ENCODE measurements at places on chromosomes 16 and 17.

DNA sequence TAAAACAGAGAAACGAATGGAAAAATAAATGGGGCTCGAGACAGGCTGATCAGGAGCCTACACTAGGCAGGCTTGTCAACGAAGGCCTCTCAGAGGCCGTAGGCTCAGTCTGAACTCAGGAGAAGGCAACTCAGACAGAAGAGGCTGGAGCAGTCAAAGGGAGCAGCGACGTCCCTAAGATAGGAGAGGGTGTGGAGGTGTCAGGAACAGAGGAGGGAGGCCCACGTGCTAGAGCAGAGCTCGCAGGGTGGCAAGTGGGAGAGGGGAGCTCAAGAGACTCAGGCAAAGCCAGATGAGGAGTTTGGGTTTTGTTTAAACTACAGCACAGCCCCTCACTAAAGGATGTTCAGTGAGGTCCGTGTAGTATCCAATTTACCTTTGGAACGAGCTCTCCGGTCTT is 32.7 kb downstream of the LRRC75A start:
- no peak for DNase-seq

DNA sequence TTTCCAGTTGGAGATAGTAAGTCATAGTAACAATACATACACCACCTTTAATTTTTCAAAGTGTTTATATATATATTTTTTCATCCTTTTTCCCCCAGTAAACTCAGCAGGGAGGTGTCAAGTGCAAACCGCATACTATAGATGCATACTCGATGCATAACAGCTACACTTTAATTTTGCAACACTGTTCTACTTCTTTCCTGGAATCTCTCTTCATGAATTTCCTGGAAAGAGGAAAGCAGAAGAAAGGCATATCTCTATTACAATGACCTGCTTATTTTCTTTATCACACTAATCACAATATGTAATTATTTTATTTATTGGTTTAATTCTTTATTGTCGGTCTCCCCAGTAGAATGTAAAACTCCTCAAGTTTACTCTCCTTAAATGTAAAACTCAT is 140.0 kb downstream of the SNX11 start:
- DNase-seq = no peak

GRCh38 chr17:2172077-2172851 is 117.4 kb downstream of the HIC1 start:
- DNase-seq = no peak

DNA sequence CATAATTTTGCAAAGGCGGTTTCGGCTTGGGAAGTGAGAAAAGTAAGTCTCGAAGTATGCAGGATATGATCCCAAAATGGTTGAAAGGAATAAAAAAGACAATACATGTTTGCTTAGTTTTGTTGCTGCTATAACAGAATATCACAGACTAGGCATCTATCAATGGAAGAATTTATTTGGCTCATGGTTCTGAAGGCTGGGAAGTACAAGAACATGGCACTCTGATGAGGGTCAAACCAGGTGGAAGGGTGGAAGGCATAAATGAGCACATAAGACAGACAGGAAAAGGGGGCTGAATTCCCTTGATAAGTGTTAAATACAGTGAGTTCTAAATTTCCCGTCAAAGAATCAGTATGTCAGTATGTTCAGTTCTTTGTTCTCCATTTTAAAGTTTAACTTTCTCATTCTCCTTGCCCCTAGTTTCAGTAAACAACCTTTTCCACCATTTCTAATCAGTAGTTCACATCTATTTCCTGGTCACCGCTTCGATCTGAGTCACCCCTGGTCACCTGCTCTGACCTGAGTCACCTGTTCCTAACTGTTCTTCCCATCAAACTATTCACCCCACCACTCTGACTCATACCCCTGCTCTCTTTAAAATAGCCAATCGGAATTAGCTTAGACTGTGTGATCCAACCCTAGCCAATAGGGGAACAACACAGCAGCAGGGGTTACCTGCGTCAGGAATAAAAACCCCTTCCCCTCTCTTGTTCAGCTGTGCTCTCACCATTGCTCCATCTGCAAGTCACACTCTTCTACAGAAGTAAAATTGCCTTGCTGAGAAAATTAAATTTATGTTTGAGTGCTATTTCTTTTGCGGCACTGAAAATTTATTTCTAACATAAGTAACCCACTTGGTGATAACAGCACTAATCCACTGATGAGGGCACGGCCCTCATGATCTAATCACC is 240.8 kb downstream of the STX8 start:
- DNase-seq = no peak

DNA sequence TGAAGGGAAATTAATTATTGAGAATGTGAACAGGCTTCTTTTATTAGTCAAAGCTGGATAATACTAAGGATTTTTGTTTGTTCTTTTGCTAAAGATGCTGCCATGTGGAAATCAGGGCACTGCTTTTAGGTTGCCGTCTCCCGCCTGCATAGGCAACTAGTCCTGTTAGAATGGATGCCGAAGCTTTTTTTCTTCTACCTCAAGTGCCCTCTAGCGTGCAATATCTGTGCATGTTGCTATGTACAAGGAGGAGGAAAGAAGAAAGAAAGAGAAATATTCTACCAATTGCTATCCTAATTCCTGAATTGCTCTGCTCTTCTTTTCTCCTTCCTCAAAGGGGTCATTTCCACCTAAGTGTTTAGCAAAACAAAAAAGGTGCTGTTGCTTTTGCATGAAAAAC is 5.2 kb upstream of the CDH8 start:
- DNase-seq = no peak

GRCh38 chr17:73494950-73495349 is 149.3 kb downstream of the SDK2 start:
- no peak for DNase-seq

- DNase-seq = peak; percentile 62
These were observed 1.7 kb downstream of the METRNL start for GRCh38 chr17:83080858-83081683.

GRCh38 chr16:86768228-86768791 is 190.0 kb downstream of the FOXL1 start:
- no peak for DNase-seq

DNA sequence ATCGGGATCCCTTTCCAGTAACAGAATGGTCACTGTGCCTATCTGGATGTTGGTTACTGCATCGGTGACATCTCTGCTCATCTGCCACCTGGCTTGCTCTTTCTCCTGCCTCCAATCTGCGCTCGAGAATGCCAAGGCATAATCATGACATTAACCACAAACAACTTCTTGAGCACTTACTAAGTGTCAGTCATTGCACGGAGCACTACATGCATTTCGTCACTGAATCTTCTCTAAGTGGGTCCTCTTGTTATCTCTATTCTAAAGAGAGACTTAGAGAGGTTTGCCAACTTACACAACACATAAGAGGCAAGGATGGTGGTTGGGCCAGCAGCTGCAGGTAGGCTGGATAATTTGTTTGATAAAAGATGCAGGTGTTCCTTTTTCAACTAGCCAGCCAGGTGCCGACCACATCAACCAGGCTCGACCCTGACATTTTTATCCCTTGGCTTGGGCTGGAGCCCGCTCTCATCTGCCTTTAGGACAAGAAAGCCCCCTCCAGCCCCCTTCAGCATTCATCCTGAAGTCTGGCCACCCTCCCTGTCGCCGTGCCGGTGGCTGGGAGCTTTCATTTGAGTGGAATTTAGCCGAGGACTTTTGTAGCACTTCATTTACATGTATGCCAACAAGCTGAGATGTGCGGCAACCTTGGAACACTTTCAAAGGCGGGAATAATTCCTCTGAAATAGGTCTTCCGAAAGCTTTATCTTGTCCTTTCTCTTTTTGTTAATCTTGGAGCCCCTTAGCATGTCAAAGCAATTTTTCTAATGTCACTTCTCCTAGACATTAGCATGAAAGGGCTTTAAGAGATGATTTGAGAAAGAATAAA is 89.3 kb upstream of the NKD1 start:
- DNase-seq = no peak

GRCh38 chr17:30476726-30477082 is 504 bp upstream of the GOSR1 start:
- DNase-seq = peak; percentile 53

GRCh38 chr16:280005-280460 is 358 bp upstream of the ARHGDIG start:
- DNase-seq = no peak

GRCh38 chr17:46890638-46891037 is 32.3 kb upstream of the GOSR2 start:
- DNase-seq = no peak

- no peak for DNase-seq
These were observed 26.4 kb upstream of the ARL4D start for GRCh38 chr17:43372273-43372911.

- no peak for DNase-seq
These were observed 79.6 kb upstream of the TEKT1 start for GRCh38 chr17:6910987-6911603.

GRCh38 chr16:87744750-87745514 is 20.9 kb downstream of the KLHDC4 start:
- no peak for DNase-seq

- peak; percentile 61 for DNase-seq
These were observed at the start of gene PPM1E for GRCh38 chr17:58755577-58756245. TSS of gene PPM1E (plus strand) at chr17:58755854.

GRCh38 chr16:67673712-67674580 is 7.3 kb downstream of the C16orf86 start:
- DNase-seq = no peak

DNA sequence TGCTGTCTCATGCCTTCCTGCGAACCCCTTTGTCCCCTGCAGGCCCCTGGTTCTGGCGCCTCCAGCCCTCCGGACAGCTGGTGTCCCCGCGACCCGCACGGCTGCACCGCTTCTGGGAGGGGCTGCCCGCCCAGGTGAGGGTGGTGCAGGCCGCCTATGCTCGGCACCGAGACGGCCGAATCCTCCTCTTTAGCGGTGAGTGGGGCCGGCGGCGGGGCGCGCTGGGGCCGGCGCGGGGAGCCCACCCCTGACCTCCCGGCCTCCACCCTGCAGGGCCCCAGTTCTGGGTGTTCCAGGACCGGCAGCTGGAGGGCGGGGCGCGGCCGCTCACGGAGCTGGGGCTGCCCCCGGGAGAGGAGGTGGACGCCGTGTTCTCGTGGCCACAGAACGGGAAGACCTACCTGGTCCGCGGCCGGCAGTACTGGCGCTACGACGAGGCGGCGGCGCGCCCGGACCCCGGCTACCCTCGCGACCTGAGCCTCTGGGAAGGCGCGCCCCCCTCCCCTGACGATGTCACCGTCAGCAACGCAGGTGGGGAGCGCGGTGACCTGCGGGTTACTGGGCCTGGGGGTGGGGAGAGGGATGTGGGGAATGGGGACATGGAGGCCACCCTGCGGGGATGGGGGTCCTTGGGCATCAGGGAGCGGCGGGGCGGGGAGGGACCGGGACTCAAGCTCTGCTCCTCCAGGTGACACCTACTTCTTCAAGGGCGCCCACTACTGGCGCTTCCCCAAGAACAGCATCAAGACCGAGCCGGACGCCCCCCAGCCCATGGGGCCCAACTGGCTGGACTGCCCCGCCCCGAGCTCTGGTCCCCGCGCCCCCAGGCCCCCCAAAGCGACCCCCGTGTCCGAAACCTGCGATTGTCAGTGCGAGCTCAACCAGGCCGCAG is 7.1 kb upstream of the IL32 start:
- DNase-seq = peak; percentile 71

GRCh38 chr17:420479-421175 is 68.0 kb upstream of the RPH3AL start:
- no peak for DNase-seq

DNA sequence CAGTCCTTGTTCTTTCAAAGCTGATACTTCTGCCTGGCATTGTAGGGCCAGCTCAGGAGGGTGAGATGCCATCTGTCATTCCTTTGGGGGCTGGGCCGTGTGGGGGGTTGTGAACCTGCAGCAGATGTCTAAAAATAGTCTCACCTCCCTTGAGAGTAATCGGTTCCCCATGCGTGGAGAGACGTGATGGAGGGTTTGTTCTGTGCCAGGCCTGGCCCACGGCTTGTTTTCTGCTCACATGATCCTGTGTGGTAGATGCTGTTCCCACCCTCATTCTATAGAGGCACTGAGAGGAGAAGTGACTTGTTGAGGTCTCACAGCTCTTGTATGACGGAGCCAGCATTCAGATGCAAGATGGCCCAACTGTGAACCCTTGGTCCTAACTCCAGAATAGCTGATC is 4.6 kb downstream of the IRF8 start:
- no peak for DNase-seq

- DNase-seq = no peak
These were observed 3.1 kb upstream of the GSE1 start for GRCh38 chr16:85610059-85610445.

DNA sequence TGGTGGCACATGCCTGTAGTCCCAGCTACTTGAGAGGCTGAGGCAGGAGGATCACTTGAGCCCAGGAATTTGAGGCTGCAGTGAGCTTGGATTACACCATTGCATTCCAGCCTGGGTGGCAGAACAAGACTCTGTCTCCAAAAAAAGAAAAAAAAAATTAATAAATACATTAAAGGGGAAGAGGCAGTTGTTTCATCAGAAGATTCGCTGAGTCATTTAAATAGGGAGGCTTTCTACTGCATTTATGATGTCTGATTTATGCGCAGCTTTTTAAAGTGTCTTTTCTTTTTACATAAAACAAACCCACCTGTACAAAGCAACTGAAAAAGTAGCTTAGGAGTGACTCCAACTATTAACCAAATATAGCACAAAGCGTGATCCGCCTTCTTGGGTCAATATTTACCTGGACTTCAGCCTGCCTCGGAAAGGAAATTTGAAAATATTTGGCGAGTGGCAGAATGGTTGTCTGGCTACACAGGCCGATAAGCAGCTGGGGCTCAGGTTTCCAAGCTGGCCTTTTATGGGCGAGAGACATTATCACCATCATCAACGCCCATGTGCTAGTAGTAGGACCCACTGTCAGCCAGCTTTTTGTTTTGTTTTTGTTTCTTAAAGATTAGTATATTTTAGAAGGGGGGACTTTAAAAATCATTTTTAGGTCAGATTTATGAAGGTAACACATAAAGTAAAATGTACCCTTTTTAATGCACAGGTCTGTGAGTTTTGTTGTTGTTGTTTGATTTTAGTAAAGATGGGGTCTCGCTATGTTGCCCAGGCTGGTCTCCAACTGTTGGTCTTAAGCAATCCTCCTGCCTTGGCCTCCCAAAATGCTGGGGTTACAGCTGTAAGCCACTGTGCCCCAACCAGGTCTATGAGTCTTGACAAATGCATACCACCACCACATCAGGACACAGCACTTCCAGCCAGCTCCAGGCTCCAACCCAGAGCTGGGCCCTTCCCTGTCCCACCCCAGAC is 42.5 kb upstream of the RASD1 start:
- no peak for DNase-seq

GRCh38 chr16:6558126-6558525 is 774.5 kb upstream of the RBFOX1 start:
- no peak for DNase-seq

DNA sequence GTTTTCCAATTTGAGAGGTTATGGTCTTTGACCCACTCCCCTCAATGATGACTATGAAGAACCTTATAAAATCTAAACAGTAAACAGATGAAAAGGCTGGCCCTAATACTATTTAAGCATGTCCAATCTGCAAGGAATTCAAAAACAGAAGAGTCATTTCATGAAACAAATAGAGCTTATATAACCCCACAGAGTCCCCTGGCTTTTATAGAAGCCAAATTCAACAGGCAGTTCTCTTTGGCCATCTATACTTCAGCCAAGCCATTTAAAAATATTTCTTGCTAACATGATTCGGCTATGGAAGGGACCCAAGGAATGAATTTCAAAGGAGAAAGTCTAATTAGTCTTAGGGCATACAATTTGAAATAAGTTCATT is 43.4 kb downstream of the SPOP start:
- DNase-seq = no peak

All from stimulated activated CD8-positive, alpha-beta memory T cell treated with anti-CD3 and anti-CD28 coated beads, Interleukin-4, amount 100 ng/mL, for 48 hours (primary cell).